Effector CD4-positive, alpha-beta T cell (primary cell): ENCODE measurements at places on chromosomes 12 and 14.

- DNase-seq, result no peak
Measured at GRCh38 chr14:29926701-29927375, 809 bp downstream of the PRKD1 start.

GRCh38 chr12:131836193-131836592, 8.0 kb downstream of the MMP17 start:
- DNase-seq, result no peak

DNA sequence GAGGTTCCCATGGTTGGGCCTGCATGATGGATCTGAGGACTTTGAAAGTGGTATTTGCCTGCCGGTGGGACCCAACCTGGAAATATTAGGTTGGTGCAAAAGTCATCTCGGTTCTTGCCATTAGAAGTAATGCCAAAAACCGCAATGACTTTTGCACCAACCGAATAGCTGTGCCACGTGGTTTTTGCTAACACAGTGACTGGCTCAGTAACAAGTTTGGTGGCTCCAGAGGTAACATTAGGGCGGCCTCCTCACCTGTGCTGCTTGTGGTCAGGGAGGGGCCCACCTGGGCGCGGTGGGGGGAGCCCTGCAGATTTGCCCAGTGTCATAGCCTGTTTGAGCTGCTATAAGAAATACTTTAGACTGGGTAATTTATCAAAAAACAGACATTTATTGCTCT, 1.8 kb downstream of the BDKRB2 start:
- DNase-seq, result no peak

- DNase-seq, result no peak
Measured at GRCh38 chr14:31057701-31058364, 31.7 kb upstream of the STRN3 start.

- no peak for DNase-seq
Measured at GRCh38 chr12:81416571-81416970, 338.7 kb downstream of the ACSS3 start.

- no peak for DNase-seq
Measured at GRCh38 chr14:73368616-73369015, 89.7 kb downstream of the NUMB start.

- DNase-seq, result no peak
Measured at GRCh38 chr12:130792821-130793553, 46.1 kb downstream of the STX2 start.

DNA sequence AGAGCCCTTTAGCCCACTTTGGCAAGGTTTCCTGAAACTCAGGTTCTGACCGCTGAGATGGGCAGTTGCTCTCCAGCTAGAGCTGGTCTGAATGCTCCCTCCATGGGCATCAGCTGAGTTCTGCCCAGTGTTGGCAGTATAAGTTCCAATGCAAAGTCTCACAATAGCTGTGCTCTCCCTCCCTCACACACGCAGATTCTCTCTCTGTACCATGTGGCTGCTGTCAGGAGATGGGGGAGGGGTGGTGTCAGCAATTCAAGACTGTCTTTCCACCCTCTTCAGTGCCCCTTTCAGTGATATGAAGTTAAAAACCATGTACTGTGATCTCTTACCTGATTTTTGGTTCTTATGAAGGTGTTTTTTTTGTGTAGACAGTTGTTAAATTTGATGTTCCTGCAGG, 164.3 kb upstream of the PLEKHA5 start:
- no peak for DNase-seq

DNA sequence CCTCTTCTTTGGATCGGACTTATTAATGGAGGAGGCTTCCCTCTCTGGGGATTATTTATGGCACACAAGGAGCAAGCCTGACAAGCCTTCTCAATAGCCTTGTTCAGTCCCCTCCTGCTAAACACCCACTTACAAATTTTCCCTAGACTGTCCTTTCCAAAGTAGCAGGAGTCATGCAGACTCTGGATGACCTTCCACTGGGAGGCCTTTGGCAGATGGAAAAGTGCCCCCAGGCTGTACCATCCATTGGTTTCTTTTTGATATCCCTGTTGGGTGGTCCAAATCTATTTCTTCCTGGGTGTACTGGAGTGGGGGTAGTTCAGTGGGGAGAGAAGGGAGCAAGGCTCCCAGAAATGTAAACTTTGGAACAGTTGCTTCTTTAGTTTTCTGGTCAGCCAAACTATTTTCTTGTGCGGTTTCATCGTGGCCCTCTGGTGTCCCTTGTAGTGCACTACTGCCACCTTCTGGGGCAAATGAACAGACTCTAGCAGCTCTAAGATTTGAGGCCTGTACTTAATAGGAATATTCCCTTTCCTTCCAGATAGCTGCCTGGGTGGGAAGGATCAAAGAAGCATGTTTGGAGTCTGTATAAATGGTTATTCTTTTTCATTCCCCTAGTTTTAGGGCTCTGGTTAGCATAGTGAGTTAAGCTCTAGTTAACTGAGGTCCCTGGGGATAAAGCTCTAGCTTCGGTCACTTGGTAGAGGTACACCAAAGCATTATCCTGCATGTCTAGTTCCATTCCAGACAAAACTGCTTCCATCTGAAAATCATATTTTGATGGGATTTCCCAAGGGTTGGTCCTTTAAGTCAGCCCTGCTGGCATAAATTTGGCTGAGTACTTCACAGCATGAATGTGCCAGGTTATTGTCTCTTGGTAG, 409.5 kb downstream of the SLC6A15 start:
- no peak for DNase-seq

- DNase-seq, result no peak
Measured at GRCh38 chr12:92076101-92076500, 69.5 kb downstream of the BTG1 start.

GRCh38 chr12:44507461-44507860, 368.7 kb downstream of the NELL2 start:
- DNase-seq, result no peak

- DNase-seq, result no peak
Measured at GRCh38 chr14:104925855-104926609, 1.4 kb downstream of the PLD4 start.

DNA sequence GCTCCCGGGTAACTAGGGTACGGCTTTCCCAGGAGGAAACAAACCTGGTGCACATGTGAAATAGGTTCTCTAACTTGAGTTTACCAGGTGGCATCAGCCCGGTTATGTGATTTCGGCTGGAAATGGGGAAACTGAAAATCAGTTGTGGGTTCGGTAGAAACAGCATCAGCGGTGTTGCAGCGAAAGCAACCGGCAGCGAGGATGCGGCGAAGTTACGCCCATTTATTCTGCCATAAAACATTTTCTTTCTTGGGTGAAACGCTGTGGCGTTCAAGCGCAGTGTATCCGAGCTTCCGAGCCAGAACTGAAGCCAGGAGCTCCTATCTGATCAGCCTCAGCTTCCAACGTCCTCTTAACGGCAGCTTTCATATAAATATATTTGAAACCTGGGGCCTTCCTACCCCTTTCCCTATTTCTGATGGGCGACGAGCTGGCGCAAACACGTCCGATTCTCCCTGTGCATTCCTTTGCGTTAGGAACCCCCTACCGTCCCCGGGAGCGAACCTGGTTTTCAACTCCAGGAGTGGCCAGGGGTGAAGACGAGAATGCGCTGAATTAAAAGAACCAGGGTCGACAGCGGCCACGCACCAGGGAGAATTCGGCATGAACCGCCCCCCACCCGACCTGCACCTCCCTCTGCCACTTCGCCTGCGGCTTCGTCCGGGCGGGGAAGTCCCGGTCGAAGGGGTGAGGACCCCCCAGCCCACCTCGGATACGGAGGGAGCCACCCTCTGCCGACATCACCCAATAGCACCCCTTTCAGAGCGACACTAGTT, 1.6 kb downstream of the DPF3 start:
- peak; percentile 18 for DNase-seq

- DNase-seq, result no peak
Measured at GRCh38 chr14:104512061-104512460, 67.5 kb upstream of the C14orf180 start.

GRCh38 chr12:80504389-80505163, 60.5 kb downstream of the PTPRQ start:
- no peak for DNase-seq

DNA sequence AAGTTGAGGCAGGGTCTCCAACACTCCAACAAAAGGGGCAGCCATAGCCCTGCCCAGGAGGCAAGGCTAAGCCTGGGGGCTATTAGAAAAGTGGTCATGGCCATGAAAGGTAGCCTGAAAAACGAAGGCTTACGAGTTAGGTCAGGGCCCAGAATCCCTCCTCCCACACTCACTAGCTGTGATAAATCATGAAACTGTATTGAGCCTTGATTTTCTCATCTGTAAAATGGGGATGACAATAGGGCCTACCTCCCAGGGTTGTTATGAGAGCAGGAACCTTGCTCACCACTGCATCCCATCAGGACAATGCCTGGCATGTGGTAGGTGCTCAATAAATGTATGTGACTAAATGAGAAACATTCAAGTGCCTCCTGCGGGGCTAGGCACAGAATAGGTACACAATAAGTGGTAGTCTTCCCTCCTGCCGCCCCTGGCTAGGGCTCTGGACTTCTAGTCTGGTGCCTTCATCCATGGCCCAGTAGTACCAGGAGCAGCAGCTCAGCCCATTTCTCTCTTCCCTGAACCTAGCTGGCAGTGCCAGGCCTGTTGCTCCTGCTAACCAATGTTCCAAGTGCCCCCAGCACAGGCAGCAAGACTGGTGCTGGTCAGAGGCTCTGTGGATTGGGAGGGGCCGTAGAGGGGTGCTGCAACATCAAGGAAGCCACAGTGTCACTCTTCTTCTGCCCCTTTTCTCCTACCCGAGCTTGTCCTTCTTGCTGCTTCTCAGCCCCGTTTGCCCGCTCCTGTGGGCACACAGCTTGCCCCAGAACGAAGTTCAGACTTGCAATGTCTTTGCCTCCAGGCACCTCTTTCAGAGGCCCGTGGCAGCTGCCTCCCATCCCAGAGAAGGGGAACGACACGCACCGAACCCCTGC, 7.8 kb downstream of the PGF start:
- no peak for DNase-seq

DNA sequence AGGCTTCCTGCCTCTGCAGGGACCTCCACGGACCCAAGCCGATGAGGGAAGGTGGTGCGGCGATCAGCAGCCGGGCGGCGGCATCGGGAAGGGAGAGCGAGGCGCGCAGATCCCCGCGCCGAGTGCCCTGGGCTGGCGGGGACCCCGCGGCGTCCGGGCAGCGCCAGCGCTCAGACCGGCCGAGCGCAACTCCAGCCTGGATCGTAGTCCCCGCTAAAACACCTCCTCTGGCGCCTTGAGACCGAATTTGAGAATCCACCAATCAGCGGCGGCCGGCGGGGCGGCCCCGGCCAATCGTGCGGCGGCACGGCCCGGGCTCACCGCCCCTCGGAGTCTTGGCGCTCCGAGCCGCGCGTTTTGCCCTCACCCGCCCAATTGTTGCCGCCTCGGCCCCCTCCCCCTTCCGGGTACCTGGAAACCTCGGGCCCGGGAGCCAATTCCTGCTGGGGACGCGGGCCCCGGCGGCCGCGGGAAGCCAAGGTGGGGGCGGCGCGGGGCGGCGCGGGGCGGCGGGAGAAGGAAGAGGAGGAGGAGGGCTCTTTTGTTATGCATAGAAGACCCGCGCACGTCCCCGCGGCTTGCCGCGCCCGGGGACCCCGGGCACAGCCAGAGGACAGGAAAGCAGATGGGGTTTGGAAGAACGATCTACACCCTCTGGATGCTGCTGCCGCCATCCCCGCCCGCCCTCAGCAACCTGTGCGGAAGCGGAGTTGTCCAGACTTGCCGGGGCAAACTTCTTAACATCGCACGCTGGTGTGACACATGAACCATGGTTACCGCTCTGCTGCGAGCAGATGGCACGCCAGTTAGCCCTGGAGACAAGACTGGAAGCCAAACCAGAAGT, at the start of gene E2F7:
Gene E2F7 (minus strand): TSS at position 209 of the 844 bp plus-strand sequence. CDS start 934 bp downstream, outside the sequence.
- peak; percentile 66 for DNase-seq

DNA sequence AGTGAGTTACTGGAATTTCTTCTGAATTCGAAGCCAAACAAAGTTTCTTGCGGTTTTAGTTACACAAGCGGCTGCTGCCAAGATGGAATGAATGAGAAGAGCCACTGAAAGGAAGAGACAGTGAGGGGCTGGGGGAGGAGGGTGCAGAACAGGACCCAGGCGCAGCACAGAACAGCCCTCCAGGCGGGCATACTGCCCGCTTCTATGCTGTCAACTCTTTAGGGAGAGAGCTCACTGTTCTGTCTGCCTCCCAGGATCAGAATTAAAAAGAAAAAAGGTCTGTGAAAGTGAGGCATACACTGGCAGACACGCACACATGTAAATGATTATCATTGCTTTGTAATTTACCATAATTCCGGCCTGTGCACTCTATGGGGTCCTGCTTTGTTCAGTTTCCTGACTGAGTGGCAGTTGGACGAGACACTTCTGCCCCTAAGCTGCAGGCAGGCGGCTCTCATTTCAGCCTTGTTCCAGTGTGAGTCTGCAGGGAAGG, 231.6 kb downstream of the CACNA1C start:
- no peak for DNase-seq

- no peak for DNase-seq
Measured at GRCh38 chr12:125169870-125170269, 104.6 kb downstream of the AACS start.

- DNase-seq, result no peak
Measured at GRCh38 chr12:72338437-72338836, 66.3 kb downstream of the TRHDE start.

DNA sequence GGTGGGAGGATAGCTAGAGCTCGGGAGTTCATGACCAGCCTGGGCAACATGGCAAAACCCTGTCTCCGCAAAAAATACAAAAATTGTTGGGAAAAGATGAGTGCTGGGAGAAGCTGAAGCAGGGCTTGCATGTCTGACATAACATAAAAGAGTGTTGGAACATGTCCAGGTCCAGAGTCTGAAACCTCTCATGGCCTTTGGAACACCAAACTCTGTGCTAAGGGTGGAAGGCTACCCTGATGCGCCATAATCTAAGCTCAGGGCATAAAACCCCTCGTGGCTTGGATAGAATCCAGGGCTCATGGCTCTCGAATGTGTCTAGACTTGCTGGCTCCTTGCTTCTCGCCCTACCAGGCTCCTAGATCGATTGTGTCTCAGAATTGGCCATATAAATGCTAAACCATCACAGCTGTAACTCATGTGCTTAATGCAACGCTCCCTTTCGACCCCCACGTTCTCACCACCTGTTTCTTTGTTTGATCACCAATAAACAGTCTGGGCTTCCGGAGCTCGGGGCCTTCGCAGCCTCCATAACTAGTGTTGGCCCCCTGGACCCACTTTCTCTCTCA, 6.7 kb upstream of the CLEC7A start:
- DNase-seq, result no peak

- DNase-seq, result no peak
Measured at GRCh38 chr14:87975636-87976035, 17.3 kb downstream of the GALC start.

DNA sequence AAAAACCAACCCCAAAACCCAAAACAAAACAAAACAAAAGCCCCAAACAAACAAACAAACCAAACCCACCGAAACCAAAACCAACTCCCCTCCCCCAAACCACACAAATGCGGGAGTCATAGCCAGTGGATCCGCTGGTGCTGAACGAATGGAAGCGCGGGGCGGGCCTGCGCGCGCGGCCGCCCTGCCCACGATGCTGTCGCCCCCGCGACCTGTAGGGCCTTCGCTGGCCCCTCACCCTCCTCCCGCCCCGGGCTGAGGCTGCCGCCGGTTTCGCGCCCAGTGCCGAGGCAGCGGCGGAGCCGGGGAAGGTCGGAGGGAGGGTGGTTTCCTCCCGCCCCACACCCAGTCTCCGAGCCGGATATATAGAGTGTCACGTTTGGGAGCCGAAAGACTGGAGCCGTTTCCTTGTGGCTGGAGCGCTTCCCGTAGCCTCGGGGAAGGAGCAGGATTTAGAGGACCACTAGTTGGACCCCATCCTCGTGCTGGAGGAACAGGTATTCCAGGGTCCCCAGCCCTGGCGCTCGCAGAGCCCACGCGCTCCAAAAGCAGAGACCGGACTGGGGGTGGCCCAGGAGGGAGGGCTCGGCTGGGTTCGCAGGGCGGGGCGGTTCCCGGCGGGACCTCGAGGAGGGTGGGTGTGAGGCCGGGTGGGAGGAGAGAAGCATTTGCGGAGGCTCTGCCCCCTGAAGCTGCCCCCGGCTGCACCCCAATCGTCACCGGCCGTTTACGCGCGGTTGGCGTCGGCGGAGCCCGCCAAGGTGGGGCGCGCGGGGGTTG, at the start of gene FAR2:
Gene FAR2 (plus strand): TSS at position 368 of the 780 bp plus-strand sequence. CDS start 121,172 bp downstream, outside the sequence.
- DNase-seq, result peak; percentile 14
